ENCODE measurements at places on chromosomes 7 and 10.

GRCh38 chr10:36191009-36191408, 548.9 kb upstream of the FZD8 start:
- no peak for DNase-seq

DNA sequence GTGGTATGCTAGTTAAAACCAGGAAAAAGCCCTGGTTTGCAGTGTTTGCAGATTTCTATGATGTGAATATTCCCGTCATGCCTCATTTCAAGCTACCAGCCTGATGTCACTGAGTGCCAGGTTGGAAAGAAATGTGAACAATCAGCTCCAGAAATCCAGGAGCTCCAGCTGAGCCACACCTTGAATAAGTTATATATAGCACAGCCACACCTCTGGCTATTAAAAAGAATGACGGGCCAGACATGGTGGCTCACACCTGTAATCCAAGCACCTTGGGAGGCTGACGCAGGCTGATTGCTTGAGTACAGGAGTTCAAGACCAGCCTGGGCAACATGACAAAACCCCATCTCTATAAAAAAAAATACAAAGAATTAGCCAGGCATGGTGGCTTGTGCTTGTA, 18.7 kb upstream of the SLF2 start:
- no peak for DNase-seq

DNA sequence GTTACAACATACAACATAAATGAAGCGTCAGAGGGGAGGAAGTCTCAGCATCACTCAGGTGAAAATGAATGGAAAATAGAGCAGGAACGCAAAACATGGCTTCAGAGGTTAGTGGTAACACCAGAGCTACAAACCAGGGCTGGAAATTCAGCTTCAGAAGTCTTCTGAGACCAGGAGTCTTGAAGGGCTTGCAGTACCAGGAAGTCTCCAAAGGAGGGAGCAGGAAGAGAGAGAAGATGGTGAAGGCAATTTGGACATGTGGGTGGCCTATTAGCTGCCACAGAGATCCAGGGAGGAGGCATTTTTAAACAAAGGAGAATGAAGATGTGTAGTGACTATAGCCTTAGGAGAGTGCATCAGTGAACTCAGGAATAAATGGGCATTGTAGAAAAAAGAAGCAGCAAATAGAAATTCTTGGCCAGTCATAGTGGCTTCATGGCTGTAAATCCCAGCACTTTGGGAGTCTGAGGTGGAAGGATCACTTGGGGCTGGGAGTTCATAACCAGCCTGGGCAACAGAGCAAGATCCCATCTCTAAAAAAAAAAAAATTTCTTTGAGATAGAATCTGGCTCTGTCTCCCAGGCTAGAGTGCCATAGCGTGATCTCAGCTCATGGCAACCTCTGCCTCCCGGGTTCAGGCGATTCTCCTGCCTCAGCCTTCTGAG, 9.3 kb upstream of the TET1 start:
- DNase-seq: peak; percentile 21

DNA sequence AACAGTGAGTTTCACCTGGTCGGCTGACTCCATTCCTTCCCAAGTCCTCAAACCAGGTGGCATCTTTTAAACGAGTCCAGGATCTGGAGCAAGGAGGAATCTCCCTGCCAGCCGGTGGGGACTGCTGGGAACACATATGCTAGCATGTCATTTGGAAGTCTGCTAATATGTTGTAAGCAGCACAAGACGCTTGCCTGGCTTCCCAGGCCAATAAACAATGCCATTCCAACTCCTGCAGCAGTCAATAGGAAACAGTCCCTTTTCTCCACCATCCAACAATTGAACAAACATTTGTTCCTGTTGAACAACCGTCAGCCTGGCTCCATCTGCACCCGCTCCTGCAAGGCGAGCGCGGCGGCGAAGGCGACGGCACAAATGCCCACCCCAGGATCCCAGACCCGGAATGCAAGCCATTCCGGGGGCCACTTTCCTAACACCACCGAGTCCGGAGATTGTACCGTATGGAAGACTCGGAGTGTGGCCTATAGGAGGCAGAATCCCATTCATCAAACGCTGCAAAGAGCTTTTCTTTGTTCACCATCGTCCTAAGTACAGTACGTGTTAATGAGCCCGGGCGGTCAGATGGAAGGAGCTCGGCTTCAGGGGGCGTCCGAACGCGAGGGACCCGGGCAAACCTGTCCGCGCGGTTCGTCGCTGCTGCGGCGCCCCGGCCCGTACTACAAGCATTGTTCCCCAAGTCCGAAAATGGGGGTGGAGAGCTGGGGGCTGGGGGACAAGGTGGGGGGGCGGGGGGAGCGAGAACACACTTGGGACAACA, 1.6 kb downstream of the FAM53B start:
- DNase-seq: no peak

DNA sequence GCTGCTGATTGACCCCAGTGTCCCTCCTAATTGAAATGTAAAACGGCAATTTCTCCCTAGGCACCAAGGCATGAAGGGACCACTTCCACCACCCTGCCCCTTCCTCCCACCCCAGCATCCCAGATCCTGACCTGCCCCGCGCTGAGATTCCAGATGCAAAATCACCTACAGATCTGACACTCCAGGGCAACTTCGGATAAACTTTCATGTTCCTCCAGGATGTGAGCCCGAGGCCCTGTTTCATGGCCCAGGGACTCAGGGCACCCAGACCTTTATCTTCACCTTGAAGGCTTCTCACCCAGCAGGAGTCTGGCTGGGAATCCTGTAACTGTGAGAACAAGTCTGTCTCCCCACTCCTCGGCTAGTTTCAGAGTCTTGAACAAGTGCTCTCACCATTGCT, 361.8 kb downstream of the PLXNA4 start:
- DNase-seq: no peak

DNA sequence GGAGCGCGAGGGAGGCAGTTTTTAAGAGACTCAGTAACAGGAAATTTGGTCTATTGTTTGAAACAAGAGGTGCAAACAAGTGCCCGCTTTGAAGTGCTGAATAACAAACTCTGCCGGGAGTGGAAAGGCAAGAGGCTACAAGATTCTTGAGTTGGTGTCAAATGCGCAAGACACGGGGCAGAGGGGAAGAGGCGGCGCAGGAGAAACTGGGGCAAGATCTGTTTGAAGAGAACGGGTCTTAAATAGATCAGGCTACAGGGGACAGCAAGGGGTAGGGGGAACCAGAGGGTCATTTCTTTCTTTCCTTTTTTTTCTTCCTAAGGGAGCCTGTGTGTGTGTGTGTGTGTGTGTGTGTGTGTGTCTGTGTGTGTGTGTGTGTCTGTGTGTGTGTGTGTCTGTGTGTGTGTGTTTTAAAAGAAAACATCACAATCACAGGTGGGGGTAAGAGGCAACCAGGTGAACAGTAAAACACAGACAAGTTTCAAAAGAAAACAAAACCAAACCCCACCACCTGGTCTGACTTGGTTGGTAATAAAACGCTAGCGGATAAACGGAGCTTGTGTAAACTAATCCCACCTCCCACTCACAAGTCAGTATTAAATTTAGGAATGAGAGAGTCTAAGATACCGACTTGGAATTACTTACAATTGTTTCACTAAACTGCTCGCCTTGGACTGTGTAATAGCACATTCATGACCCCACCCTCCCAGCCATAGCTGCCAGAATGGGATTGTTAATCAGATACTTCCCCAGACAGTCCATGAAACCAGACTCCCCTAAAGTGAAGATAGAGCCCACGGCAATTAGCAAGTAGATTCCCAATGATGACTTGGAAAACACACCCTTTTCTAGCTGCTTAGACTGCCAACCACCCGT, 13.1 kb upstream of the CUX1 start:
- DNase-seq: peak; percentile 12

DNA sequence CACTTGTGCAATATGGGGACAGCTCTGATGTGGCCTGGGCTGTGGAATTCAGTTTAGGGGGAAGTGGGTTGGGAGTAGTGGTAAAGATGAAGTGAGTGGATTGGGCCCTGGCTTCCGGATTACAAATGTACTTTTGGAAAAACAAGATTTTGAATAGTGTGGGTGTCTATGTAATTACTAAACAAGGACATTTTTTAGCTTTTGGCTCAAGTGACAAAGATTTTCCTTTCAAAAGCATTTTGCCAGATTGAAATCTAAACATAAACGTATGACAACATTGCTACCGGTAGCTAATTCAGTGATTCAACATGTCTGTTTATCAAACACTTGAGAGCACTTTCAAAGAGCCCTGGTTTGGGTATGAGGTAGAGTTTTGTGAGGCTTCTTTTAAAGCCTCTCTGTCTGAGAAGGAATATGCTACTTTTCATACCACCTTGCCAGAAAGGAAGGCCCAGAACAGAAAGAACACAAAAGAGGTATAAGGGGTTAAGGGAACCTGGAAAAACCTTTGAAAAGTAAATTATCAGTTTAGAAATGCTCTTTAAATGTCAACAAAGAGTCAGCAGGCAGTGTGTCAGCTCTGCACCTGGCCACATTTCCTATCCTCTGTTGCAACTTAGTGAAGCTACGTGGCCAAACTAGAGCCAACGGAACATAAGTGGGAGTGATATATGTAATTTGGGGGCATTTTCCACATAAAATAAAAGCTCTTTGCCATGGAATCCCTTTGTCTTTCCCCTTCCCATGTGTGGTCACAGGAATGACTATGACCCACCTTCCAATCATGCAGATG, 516.1 kb downstream of the NRG3 start:
- DNase-seq: no peak

DNA sequence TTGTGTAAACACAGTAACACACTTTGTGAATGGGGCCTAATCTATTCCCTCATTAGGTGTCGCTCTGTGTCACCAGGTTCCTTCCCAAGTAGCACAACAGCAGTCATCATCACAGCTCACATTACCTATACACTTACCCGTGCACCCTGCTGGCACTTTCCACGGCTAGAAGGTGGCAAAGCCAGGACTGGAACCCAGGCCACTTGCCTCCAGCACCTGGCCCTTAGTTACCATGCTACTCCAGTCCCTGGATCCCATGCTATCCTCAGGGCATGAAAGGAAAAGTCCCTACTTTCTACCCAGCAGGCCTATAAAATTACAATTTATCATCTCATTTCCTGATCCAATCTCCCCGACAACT, 18.4 kb downstream of the SMURF1 start:
- DNase-seq: no peak

- no peak for DNase-seq
These were observed 162.9 kb downstream of the GRK5 start for GRCh38 chr10:119370111-119370741.

- no peak for DNase-seq
These were observed 323.7 kb downstream of the RPS24 start for GRCh38 chr10:78357141-78358063.

DNA sequence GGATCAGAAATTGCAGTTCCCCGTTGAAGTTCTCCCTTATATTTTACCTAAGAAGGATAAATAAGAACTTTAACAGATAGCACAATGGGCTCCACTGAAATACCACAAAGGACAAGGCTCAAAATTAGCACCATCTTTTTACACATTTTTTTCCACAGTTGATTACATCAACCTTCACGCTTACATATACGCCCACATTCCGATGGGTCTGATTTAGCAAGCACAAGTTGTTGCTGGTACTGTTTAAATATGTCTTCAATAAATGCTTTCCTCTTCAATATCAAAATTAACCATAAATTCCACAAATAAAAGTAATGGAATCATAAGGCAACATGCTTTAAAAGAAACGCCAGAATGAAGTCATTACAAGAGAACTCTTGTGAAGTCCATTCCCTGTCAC, 79.5 kb downstream of the NEBL start:
- DNase-seq: no peak

- DNase-seq: no peak
These were observed 44.5 kb downstream of the PODXL start for GRCh38 chr7:131511774-131512535.

GRCh38 chr10:28432210-28432676, 100.7 kb upstream of the WAC start:
- DNase-seq: no peak

GRCh38 chr10:61633665-61634064, 29.1 kb upstream of the CABCOCO1 start:
- DNase-seq: no peak

DNA sequence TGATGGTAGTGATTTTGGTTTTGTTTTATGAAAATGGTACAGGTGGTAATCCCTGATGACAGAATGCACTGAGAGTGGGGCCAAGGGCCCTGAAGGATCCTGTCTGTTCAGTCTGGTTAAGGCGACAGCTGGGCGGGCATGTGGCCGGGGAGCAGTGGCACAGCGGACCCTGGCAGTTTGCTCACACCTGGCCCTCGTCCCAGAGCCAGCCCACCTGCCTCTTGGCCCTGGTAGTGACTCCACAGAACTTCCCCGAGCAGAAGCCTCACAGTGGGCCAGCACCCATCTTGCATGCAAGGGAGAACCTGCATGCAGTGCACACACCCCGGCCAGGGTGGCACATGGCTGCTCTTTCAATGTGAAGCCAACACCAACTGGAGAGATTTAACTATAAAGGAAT, 82.8 kb downstream of the ALOX5 start:
- no peak for DNase-seq

DNA sequence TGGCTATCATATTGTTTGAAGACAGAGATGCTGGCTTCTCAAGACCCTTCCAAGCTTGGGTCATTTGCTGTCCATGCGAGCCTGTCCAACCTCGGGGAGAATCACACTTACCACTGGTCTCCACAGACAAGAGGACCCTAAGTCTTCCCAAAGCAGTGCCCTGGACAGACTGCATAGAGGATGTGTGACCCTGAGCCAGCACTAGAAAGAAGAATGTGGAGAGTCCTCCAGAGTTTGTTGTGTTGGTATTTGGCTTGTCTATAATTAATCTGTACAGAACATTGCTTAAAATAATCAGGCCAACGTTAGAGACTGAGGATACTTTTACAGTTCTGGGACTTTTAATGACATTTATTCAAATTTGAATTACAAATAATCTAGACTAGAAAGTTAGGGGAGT, 212.7 kb downstream of the TMEM178B start:
- DNase-seq: no peak

- no peak for DNase-seq
These were observed 299.9 kb downstream of the C7orf25 start for GRCh38 chr7:42611961-42612360.

DNA sequence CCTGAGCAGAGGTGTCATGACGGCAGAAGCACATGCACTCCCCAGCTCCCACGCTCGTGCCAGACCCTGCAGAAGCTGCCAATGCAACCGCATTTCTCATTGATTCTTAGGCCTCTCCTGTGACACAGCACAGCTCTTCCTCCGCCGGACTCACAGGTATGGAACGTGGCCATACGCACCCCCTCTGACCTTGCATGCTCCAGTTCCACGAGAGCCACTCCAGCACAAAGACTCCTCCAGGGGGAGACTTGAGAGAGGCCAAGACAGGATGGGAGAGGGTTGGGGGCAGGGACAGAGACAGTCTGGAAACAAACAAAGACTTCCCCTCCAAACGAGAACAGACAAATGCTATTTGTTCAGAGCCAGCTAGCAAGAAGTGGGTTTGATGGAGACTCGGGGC, 124.3 kb upstream of the PPP2R2D start:
- DNase-seq: no peak

DNA sequence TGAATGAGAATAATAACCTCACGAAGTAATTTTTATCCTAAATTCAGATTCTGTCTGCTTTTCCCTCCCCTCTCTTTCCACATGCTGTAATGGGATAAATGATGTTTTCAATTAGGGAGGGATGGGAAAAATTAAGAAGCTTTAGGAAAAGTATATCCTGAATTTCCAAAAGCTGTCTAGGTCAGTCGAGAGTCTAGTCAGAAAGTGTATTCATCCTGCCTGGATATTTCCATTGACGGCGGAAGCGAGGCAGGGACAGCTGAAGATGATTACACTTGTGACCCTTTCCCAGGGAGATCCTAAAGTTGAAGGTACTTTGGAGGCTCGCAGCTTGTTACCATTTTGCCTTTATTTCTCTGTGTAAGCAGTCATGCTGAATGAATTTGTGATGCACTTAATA, 204.1 kb downstream of the ZNF365 start:
- DNase-seq: no peak

- DNase-seq: no peak
These were observed 65.8 kb upstream of the WNT16 start for GRCh38 chr7:121262969-121263368.
